Activated CD4-positive, CD25-positive, alpha-beta regulatory T cell treated with anti-CD3 and anti-CD28 coated beads, Interleukin-2, amount 50 U/mL, for 24 hours (primary cell): ENCODE measurements at places on chromosomes 6 and 20.
A peak's percentile ranks its signal among the peaks of the same experiment; 100 is the strongest.

DNA sequence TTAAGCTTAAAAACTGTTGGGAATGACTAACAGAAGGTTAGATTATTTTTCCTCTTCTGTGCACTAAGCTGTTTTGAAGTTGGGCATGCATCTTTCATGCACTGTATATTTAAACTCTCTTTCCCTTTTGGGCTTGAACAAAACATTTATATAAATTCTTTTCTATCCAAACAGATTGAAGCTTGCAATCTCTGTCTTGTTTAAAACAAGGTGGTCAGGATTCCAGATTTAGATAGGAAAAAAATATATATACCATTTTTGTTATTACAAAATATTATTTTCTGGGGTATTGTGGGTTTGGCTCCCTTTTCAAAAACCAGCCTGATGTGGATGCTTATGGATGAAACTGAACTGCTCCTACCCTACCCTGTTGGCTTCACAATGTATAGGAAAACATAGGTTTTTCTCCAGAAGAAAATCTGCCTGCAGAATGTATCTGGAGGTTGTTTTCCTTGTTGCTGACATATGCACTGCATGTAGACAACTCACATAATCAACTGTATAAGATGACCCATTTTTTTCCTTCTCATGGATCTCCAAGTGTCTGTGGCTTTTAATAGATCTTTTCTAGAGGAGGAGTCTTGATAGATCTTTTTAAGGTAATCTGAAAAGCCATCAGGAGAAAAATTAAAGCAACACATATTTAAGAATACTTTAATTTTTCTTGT is 146.3 kb downstream of the PRL start:
- ATAC-seq = no peak

DNA sequence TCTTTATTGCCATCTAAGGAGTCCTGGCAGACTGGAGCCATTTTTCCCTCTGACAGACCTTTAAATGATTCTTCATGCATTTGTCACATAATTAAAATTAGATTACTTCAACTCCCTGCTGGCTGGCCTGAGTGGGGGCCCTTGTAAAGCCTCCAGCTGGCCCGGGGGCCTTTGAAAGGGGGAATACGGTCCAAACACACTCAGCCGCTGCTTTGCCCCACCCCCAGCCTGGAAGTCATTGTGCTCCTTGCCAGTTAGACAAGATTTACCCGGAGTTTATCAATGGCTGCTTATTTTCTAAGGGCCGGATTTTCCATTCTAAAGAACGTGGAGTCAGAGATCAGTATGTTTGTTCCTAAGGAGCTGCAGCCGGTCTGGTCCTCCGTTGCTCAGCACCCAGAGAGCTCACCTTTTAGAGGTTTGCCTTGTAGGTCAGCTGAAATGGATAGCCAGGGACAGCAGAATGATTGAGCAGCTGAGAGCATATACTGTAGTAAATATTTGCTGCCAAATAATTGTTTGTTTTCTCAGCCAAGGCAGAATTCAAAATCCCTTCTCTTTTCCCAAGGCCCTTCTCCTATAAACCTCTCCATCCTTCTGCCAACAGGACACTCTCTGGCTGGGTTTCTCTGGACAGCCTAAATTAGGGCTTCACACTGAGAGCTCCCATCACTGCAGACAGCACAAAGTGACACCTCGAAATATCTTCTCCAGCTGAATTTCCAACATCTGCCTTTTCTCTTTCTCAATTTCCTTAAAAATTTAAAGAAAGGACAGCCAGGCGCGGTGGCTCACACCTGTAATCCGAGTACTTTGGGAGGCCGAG is 68.4 kb upstream of the RBM24 start:
- ATAC-seq = no peak

GRCh38 chr6:37115236-37115895 is 54.6 kb upstream of the PIM1 start:
- no peak for ATAC-seq

DNA sequence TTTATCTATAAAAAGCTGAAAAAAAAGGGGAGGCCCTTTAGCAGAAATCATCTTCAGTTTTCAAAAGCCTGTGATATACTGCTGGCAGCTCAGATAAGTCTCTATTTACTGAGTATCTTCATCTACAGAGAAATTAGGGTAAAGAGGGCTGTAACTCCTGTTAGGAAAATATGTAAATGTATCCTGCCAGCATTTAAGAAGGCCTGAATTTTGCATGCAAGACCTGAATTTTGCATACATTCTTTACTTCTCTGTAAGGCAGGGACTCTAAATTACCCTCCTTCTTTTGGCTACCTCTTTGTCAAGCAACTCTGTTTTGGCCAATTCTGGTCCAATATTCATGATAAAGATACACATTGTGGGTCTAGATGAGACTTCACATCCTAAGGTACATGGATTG is 150.6 kb upstream of the SPACA1 start:
- no peak for ATAC-seq

GRCh38 chr6:33592595-33593413 is 12.7 kb upstream of the BAK1 start:
- peak; percentile 61 for ATAC-seq

- ATAC-seq = no peak
Observed at GRCh38 chr6:57267586-57268293, 45.6 kb upstream of the RAB23 start.

GRCh38 chr6:42367353-42368011 is 84.2 kb downstream of the TRERF1 start:
- peak; percentile 49 for ATAC-seq

DNA sequence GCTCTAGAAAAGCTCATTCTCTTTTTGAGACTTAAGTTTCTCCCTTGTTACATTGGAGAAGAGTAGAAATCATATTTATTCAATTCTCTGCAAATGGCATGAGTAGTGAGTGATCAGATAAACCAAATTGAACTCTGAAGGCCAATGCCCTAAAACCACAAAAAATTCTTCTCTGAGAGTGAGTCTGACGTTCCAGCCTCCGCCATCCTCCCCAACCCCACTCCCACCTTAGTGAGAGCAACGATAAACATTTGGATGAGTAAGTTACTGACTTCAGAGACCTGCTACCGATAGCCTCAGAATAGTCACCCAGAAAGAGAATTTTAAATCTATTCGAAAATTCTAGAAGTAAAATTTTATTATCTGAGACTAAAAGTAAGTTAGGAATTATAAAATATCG is 94.6 kb downstream of the TFAP2A start:
- ATAC-seq = no peak

- no peak for ATAC-seq
Observed at GRCh38 chr6:146913842-146914488, 290.3 kb upstream of the STXBP5 start.

GRCh38 chr6:148271711-148272439 is 70.8 kb upstream of the SASH1 start:
- no peak for ATAC-seq
